Prostate gland (tissue), 2 donors: ENCODE measurements at places on chromosomes 16 and 17.

DNA sequence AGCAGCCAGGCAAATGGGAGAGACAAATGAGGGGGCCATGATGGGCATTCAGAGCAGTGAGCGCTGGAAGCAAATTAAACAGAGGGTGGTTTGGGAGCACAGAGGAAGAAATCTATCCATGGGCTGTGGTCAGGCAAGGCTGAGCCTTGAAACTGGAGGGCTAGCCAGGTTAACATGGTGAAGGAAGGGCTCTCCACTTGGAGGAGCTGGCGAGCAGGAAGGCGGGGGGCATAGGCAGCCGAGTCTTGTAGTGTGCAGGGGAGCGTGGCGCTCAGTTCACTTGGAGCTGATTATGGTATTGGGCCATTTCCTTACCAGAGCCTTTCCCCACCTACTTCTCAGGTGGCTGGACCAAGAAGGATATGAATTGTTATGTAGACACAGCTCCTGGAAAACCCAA, 189.7 kb downstream of the SNX29 start:
- no peaks in the 10 kb centered on the region for H3K36me3 ChIP-seq
- no peak for DNase-seq
- no peaks in the 10 kb centered on the region for H3K4me1 ChIP-seq
- H3K27me3 ChIP-seq: no peaks in the 10 kb centered on the region
- no peak overlapping the region for H3K4me3 ChIP-seq

GRCh38 chr16:81899601-81900000, 111.7 kb downstream of the SDR42E1 start:
- H3K4me1 ChIP-seq: no peaks in the 10 kb centered on the region
- H3K27me3 ChIP-seq: no peaks in the 10 kb centered on the region
- H3K27ac ChIP-seq: no peak overlapping the region

- H3K36me3 ChIP-seq: no peaks in the 10 kb centered on the region
- no peaks in the 10 kb centered on the region for H3K4me1 ChIP-seq
- DNase-seq: peak; percentile 33
- H3K27ac ChIP-seq: no peak overlapping the region
Observed at GRCh38 chr17:49861150-49861884, 13.4 kb upstream of the TAC4 start.

- no peak overlapping the region for H3K27ac ChIP-seq
- no peak for DNase-seq
- peaks cover 62% of the 10 kb centered on the region for H3K36me3 ChIP-seq
- no peaks in the 10 kb centered on the region for H3K4me1 ChIP-seq
- no peaks in the 10 kb centered on the region for H3K27me3 ChIP-seq
Observed at GRCh38 chr17:28910534-28910933, 7.7 kb upstream of the DHRS13 start.

DNA sequence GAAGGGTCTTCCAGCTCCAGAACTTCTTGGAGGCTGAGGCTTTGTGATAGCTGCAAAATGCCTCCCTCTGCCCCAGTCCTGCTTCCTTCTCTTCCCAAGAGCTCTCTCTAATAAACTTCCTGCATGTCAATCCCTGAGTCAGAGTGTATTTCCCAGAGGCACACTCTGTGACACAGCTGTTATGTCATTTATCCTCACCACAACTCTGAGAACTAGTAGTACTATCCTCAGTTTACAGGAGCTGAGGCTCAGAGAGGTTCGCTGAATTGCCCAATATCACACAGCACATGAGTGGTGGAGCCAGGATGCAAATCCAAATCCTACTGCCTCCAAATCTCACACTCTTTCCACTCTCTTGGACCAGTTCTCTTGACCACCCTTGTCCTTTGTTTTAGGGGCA, 20.0 kb downstream of the UNC45B start:
- H3K4me1 ChIP-seq: no peaks in the 10 kb centered on the region
- DNase-seq: no peak
- H3K4me3 ChIP-seq: no peak overlapping the region
- H3K27ac ChIP-seq: no peak overlapping the region
- no peaks in the 10 kb centered on the region for H3K27me3 ChIP-seq

- no peaks in the 10 kb centered on the region for H3K27me3 ChIP-seq
- DNase-seq: no peak
- H3K36me3 ChIP-seq: no peaks in the 10 kb centered on the region
- no peak overlapping the region for H3K27ac ChIP-seq
Observed at GRCh38 chr17:50380369-50381259, 7.6 kb downstream of the EME1 start.

DNA sequence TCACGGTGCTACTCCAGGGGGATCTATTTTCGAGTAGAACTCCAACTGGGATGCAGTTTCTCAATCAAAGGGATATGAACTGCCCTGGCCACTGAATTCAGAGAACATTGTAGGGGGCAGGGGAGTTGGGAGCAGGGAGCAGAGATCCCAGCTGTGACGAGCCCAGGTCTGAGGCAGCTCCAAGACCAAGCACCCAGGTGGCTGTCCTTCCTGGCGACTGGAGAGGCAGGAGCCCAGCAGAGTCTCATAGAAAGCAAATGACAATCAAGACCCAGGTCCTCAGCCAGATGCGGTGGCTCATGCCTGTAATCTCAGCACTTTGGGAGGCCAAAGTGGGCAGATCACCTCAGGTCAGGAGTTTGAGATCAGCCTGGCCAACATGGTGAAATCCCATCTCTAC, 60.1 kb downstream of the TK2 start:
- no peaks in the 10 kb centered on the region for H3K36me3 ChIP-seq
- H3K27me3 ChIP-seq: no peaks in the 10 kb centered on the region
- H3K4me3 ChIP-seq: no peak overlapping the region
- no peak overlapping the region for H3K27ac ChIP-seq
- DNase-seq: no peak
- no peaks in the 10 kb centered on the region for H3K4me1 ChIP-seq

DNA sequence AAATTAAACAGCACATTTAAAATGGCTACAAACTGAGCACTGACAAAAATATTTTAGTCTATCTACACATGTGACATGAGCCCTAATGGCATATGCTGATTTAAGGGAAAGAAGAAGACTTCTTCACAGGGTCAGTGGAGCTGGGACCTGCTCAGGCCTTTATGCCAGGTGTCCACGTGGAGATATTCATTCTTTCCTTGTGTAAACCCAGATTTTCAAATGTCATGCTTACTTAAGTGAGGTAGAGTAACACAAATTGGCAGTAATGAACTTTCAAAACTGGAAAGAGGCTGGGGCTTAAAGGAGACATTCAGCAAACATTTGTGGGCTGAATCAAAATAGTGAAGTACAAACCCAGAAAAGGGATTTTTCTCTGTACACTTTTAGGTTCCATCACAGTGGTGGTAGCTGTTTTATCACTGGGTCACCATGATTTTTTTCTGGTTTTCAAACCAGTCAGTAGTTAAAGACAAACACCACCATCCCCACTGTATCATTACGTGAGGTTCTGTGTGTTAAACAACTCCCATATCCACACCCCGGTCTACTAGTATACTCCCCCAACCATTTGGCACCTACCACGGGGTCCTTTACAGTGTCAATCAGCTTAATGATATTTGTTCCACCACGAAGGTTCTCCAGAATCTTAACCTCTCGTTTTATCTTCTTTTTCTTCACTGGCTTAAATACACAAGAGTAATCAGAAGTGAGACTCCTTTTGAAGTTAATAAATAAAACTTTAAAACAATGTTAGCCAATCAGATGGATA, 11.5 kb downstream of the CSNK2A2 start:
- H3K4me3 ChIP-seq: no peak overlapping the region
- DNase-seq: no peak
- no peaks in the 10 kb centered on the region for H3K27me3 ChIP-seq
- H3K36me3 ChIP-seq: peaks cover 9% of the 10 kb centered on the region
- H3K4me1 ChIP-seq: no peaks in the 10 kb centered on the region

DNA sequence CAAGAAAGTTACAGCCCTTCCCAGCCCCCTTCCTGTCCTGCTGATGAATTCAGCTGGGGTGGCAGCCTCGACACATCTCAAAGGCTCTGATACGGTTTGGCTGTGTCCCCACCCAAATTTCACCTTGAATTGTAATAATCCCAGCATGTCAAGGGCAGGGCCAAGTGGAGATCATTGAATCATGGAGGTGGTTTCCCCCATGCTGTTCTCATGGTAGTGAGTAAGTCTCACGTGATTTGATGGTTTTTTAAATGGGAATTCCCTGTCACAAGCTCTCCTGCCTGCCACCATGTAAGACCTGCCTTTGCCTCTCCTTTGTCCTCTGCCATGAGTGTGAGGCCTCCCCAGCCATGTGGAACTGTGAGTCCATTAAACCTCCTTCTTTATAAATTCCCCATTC, 163.2 kb upstream of the FOXF1 start:
- no peak overlapping the region for H3K4me3 ChIP-seq
- no peak overlapping the region for H3K27ac ChIP-seq
- no peaks in the 10 kb centered on the region for H3K36me3 ChIP-seq
- no peaks in the 10 kb centered on the region for H3K4me1 ChIP-seq
- H3K27me3 ChIP-seq: no peaks in the 10 kb centered on the region

DNA sequence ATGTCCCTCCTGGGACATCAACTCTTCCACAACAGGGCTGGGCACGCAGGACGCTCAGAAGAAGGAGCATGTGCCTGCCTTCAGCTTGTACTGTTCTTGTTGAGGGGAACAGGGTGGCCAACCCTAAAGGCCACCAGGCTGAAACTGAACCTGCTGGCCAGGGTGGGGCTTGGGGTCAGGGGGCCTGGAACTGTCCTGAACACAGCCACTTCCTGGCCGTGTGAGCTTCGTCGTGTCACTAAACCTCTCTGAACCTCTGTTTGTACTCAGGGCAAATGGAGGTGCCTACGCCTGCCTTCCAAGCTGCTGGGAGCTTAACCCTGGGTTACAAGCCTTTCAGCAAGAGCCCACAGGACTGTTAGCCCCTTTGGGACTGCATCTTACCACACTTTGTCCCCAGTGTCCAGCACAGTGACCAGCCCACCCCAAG, 6.7 kb downstream of the ARHGAP27 start:
- H3K4me1 ChIP-seq: no peaks in the 10 kb centered on the region
- no peaks in the 10 kb centered on the region for H3K36me3 ChIP-seq
- DNase-seq: no peak
- H3K27ac ChIP-seq: peak overlapping the region; percentile 80
- H3K27me3 ChIP-seq: no peaks in the 10 kb centered on the region

DNA sequence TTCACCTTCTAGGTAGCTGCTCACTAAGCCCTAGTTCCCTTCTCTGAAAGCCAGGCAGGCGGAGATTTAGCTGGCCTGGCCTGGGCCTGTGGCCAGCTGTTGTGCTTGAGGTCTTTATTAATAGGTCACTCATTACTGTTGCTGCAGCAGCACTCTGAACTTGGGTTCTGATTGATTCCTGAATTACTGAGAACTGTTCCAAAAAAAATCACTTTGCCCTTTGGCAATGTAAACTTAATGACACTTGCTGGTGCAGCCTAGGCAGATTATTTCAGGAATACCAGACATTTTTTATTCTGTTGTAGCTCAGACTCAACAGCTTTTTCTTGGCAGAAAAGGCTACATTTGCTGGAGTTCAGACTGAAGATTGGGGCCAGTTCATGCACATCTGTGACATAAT, 2.7 kb downstream of the TOM1L1 start:
- no peak overlapping the region for H3K4me3 ChIP-seq
- peaks cover 13% of the 10 kb centered on the region for H3K4me1 ChIP-seq
- no peak overlapping the region for H3K27ac ChIP-seq
- peak; percentile 41 for DNase-seq

- no peak overlapping the region for H3K4me3 ChIP-seq
- no peaks in the 10 kb centered on the region for H3K4me1 ChIP-seq
- no peak overlapping the region for H3K27ac ChIP-seq
Observed at GRCh38 chr16:10638101-10638500, 56.6 kb downstream of the TEKT5 start.

GRCh38 chr17:73360961-73361761, 49.4 kb upstream of the CDC42EP4 start:
- no peaks in the 10 kb centered on the region for H3K27me3 ChIP-seq
- H3K4me3 ChIP-seq: no peak overlapping the region
- H3K36me3 ChIP-seq: no peaks in the 10 kb centered on the region
- no peak overlapping the region for H3K27ac ChIP-seq
- peaks cover 18% of the 10 kb centered on the region for H3K4me1 ChIP-seq

DNA sequence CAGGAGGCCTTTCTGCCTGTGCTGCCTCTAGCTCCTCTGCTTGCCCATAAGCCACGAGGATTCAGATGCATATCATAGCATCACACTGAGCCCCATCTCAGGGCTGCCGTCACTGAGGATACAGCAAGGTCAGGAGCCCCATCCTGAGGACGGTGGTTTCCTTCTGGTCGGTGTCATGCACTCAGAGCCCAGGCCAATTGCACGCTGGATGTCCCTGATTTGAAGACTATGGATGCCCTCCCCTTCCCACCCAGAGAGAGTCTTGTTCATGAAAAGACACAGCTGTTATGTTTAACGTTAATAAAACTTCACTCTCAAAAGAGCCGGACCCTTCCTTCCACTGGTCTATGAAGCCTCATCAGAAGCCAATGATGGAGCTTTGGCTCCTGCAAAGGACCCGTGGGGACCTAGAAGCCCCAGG, 19.9 kb downstream of the COTL1 start:
- H3K4me1 ChIP-seq: no peaks in the 10 kb centered on the region
- H3K27me3 ChIP-seq: no peaks in the 10 kb centered on the region
- no peak for DNase-seq
- no peak overlapping the region for H3K27ac ChIP-seq

DNA sequence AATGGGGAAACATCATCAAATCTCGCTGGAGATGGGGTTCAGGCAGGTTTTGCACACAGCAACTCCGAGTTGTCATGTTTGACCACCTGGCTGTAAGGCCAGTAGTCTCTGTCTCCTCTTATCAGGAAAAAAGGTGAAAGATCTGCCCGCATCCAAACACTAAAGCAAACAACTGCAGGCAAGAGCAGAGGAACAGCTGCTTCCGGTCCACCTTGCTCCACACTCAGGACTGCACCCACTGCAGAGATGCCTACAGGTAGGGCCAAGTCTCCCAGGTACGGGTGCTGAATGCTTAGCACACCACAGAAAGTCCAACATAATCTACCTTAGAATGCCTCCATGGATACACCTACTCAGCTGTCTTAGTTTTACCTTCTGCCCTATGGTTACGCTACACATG, 7.3 kb downstream of the TEX2 start:
- no peaks in the 10 kb centered on the region for H3K4me1 ChIP-seq
- no peak for DNase-seq
- H3K27ac ChIP-seq: no peak overlapping the region
- no peaks in the 10 kb centered on the region for H3K27me3 ChIP-seq
- H3K4me3 ChIP-seq: no peak overlapping the region
- no peaks in the 10 kb centered on the region for H3K36me3 ChIP-seq

DNA sequence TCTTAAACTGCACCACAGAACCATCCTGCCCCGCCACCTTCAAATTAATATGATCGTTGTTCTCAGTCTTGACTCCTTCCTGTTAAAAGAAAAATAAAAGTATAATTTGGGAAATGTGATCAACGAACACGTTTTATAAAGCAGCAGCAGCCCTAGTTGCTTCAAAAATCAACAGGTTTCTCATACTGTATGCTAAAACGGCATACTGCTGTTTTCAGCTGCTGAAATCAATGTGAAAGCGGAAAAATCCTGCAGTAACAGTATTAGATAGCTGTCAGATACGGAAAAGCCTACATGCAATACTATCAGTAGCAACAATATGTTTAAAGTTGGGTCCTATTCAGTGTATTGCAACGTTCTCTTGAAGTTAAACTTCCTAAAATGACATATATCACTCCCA, 1.6 kb downstream of the SUMO2 start:
- no peak overlapping the region for H3K27ac ChIP-seq
- no peaks in the 10 kb centered on the region for H3K27me3 ChIP-seq
- H3K4me3 ChIP-seq: peak overlapping the region; percentile 89
- no peaks in the 10 kb centered on the region for H3K4me1 ChIP-seq
- H3K36me3 ChIP-seq: peaks cover 4% of the 10 kb centered on the region
